ENCODE measurements at places on chromosomes 12 and 14.

DNA sequence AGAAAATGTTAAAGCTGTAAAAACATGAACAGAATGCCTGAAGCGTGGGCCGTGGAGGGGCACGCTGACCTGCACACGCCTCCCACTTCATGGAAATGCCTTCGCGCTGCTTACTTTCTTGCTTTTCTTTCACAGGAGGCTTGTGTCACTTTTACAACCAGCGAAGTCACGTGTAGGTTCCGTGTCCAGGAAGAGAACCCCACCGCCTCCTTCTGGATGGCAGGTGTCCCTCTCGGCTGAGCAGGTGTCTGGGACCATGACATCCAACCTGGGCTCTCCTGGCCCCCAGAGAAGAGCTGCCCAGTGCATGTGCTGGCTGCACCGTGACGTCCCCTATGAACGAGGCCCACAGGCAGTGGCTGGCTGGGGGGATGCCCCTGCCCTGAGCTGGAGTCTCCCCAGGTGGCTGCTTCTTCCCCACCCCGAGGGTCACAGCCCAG lies 345.0 kb upstream of the SFSWAP start:
- DNase-seq = no peak

GRCh38 chr14:31263485-31264133 lies 56.0 kb upstream of the HECTD1 start:
- no peak for DNase-seq

- DNase-seq = no peak
Measured at GRCh38 chr12:86193931-86194330, 62.3 kb downstream of the MGAT4C start.

GRCh38 chr12:44428825-44429224 lies 447.3 kb downstream of the NELL2 start:
- DNase-seq = no peak

DNA sequence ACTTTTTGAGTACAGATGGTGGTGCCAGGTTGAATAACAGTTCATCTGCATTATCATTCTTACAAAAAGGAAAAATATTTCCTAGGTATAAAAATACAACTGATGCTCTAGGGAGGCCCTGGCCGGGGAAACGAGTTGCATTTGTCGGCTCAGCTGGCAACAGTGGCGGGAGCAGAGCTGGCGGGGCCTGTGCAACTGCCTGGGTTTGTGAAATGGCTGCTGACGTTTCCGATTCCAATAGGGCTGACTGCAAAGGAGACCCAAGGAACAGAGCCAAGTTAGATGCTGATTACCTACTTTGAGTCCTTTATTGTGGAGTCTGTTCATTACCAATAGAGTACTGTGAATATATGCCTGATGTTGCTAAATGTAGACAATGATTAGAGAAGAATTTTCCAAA lies 25.8 kb upstream of the PHLDA1 start:
- DNase-seq = no peak

DNA sequence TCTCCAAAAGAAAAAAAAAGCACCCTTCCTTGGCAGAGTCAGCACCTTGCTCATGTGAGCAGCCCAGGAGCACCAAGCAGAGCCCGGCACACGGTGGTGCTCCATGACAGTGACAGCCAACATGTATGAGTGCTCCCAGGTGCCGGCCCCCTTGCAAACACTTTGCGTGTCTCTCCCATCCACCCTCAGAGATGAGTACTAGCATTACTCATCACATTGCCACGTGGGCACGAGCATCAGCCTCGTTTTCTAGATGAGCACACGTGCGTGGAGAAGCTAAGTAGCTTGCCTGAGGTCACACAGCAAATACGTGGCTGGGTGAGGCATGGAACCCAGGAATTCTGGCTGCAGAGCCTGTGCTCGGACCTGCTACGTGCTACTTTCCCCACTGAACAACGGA lies 177.9 kb upstream of the PRMT8 start:
- DNase-seq = no peak

DNA sequence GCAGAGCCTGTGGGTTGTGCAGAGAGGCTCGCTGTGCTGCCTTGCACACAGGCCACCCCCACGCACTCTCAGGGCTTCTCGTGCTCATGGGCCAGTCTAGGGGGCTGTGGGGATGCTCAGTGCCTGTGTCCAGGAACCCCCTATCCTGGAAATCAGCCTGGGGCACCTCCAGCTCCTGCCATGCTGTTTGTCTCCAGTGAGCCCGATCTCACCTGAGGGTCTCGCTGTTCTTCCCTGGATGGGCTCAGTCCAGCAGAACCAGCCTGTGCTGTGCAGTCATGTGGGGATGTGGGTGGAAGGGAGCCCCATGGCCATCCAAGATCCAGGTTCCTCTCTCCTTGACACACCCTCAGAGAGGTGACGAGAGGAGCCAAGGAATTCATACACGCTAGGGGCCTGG lies 26.7 kb downstream of the SERPINA1 start:
- no peak for DNase-seq

DNA sequence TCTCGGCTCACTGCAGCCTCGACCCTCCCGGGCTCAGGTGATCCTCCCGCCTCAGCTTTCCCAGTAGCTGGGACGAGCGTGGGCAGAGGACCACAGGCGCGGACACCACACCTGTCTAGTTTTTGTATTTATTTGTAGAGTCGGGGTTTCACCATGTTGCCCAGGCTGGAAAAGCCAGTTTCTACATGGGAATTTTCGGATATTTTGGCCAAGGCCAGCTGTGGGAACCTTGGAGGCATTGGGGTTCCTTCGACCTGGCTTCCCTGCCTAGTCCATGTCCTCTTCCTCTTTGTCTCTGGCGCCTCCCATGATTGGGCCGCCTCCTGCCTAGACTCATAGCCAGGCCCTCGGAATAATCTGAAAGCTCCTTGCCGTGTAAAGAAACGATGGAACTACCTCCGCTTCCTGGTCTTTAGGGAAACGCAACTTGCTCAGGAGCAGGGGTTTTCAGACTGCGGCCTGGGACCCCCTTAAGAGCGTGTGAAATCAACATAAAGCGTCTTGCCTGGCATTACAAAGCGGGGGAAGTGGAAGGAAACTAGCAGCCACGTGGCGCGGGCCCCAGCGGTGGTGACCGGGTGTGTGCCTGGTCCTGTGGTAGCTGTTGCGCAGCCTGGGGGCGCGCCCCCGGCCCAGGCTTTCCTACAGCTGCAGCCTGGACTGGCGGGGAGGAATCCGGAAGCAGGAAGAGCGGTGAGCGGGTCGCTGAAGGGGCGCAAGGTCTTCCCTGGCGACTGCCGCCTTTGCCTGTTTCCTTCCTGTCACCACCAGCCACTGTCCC lies 1.4 kb upstream of the HSP90AA1 start:
- DNase-seq = no peak

DNA sequence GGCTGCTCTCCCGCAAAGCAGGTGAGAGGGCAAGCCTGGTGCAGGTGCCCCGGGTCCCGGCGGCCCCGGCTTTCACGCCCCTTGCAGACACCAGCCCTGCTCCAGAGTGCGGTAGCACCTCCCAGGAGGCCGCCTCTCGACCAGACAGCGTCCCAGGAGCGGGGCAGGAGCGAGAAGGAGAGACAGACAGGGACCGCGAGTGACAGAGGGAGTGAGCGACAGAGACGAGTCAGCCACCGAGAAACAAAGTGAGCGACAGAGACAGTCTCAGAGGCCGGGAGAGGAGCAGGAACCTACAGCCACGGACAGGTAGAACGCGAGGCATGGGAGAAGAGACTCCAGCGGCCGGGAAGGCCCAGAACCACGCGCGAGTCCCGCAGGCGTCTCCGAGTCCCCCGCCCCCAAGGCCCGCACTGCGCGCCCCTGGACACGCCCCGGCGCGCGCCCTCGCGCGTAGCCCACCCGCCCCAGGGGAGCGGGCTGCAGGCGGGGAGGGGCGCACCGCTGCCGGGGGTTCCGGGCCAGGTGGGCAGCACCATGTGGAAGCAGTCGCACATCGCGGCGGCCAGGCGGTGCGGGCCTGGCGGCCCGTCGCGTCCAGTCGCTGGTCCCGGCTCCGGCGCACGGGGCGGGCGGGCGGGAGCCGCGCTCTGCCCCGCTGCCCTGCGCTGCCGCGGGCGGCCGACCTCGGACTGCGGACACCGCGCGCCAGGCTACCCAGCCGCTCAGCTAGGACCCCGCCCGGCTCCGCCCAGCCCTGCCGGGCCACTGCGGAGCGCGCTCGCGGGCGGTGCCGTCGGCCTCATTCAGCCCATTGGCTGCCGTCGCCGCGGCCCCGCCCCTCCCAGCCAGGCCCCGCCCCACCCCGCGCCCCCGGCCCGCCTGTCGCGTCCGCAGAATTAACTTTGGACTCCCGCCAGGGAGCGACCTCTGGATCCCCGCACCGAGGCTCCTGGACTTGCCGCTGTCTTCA lies at the start of gene AHNAK2:
AHNAK2 (minus strand) TSS at position 694 of the 973 bp plus-strand sequence; CDS start at position 557, 137 bp downstream.
- no peak for DNase-seq

Data from NCI-H1436 treated with DMSO at 0.1 percent for 48 hours (cell line).